Esophagus squamous epithelium (tissue), 5 donors: ENCODE measurements at places on chromosomes 13 and 19.

DNA sequence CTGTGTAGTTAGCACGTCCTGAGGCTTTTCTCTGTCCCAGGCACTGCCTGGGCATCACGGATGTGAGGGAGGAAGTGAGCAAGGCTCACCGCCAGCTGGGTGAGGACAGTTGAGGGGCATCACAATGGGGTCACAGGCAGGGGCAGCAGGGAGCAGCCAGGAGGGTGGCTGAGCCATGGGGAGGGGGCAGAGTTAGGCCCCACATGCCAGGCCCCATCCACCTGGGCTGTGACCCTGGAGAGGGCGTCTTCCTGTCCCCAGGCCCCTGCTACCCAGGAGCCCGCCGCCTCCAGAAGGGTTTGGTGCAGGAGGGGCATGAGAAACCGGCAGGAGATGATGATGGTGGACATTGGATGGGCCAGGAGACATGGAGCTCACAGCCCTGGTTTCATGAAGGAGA, 56.8 kb upstream of the F7 start:
- DNase-seq = no peak

DNA sequence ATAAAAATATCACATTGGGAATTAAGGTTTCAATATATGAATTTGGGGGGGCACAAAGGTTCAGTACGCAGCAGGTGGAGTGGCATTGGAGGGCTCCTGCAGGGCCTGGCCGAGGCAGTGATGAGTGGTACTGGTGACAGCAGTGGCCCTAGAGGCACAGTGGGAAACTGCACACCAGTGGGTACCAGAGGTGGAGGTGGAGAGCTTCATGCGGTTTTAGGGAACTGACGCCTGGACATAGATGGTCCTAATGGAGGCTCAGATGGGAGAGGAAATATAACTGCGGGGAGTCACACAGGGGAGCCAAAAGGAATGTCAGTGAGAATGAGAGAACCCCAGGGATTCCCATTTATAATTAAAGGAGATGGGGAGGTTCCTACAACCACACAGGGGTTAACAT, 156.2 kb downstream of the COG6 start:
- no peak for DNase-seq

GRCh38 chr19:30871979-30872378, 477.3 kb downstream of the TSHZ3 start:
- DNase-seq = no peak

DNA sequence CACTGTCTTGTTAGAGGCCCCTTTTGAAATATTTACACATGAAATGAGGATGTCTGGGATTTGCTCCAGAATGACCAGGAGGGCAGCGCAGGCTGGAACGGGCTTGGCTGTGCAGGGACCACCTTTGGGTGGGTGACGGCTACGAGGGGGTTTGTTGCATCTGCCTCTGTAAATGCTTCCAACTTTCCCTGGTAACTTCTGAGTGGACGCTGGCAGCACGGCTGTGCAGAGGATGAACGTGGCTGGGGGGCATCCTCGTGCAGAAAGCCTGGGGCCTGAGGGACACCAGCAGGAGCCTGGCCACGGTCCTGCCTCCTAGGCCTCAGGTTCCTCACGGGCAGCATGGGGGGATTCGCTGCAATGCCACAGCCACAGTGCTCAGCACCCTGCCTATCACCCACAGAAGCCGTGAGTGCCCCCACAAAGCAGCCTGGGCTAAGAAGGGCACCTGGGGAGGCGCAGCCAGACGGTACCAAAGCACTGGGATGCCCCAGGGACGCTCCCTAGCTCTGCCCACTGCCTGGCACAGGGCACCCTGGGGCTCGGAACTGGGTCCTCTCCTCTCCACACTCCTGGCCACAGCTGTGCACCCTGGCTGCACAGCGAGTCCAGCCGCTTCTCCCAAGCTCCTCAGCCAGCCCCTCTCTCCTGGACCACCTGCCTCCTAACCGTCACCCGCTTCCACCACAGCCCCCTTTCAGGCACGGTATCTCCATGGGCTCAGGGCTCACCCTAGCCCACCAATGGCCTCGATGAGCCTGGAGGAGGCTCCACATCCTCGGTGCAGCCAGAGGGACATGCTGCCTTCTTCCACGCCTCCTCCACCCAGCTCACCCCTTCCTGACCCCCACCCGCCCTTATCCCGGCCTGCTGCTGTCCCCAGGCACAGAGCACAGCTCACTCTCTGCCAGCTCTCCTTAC, 44.5 kb downstream of the MLLT1 start:
- DNase-seq = no peak

DNA sequence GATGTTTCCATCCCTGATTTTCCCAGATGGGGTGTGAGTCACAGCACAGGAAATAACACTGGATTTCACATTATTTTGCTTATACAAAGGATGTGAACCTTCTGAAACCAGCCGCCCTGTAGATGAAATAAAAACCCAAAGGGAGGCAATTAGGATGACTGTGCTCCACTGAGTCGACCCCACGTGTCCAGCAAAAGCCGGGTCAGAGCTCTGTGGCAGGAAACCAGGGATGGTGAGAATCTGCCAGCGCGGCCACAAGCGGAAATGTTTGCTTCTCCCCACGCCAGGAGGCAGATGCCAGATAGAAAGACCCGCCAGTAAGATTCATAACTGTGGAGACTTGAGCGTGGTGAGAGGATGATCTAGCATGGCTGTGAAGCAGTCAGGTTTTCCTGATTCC, 764.4 kb downstream of the LIG4 start:
- DNase-seq = no peak

- no peak for DNase-seq
Measured at GRCh38 chr19:9914001-9914314, 22.4 kb downstream of the OLFM2 start.

GRCh38 chr13:25990801-25991200, 61.0 kb downstream of the SHISA2 start:
- no peak for DNase-seq

- DNase-seq = no peak
Measured at GRCh38 chr19:15595069-15595468, 19.9 kb upstream of the CYP4F8 start.

DNA sequence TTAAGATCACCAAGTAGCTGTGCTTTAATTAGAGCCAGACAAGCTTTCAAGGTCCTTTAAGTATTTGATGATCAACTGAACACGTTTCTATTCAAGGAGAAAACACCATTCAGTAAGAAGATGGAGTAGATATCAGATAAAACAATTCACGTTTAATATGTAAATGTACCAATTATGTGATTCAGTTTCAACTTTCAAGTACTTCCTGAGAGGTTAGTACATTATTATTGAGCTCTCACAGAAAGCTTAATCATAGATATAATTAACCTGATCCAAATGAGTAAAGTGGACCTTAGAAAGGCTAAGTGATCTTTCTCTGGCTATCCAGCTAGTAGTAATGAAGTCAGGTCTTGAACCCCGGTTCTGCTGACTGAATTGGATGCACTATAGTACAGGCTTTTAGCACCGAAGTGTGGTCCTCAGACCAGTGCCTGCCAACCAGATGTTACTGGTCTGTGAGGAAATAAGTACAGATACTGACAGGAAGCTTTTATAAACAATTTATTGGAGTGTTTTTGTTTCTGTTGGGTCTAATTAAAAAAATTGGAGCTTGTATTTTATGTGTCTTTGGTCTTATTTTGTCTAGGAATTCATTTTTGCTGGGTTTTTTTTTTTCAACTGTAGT, 10.2 kb downstream of the CLN5 start:
- DNase-seq = no peak
